Stimulated activated CD4-positive, alpha-beta T cell treated with anti-CD3 and anti-CD28 coated beads, Interleukin-12 subunit alpha, Interleukin-12 subunit beta, amount 100 ng/mL, for 24 hours (primary cell): ENCODE measurements at places on chromosomes 11 and 22.

DNA sequence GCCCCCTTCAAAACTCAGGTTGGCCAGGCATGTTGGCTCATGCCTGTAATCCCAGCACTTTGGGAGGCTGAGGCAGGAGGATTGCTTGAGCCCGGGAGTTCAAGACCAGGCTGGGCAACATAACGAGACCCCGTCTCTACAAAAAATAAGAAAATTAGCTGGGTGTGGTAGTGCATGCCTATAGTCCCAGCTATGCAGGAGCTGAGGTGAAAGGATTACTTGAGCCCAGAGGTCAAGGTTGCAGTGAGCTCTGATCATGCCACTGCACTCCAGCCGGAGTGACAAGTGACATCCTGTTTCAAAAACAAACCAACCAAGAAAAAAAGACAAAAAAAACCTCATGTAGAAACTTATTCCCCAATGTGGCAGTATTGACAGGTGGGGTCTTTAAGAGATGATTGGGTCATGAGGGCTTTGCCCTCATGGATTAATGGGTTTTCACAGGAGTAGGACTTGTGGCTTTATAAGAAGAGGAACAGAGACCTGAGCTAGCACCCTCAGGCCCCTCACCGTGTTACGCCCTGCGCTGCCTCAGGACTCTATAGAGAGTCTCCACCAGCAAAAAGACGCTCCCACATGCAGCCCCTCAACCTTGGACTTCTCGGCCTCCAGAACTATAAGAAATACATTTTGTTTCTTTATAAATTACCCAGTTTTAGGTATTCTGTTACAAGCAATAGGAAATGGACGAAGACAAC, 22.3 kb downstream of the LAYN start:
- DNase-seq = no peak

GRCh38 chr11:48095779-48096470, 115.6 kb downstream of the PTPRJ start:
- no peak for DNase-seq

DNA sequence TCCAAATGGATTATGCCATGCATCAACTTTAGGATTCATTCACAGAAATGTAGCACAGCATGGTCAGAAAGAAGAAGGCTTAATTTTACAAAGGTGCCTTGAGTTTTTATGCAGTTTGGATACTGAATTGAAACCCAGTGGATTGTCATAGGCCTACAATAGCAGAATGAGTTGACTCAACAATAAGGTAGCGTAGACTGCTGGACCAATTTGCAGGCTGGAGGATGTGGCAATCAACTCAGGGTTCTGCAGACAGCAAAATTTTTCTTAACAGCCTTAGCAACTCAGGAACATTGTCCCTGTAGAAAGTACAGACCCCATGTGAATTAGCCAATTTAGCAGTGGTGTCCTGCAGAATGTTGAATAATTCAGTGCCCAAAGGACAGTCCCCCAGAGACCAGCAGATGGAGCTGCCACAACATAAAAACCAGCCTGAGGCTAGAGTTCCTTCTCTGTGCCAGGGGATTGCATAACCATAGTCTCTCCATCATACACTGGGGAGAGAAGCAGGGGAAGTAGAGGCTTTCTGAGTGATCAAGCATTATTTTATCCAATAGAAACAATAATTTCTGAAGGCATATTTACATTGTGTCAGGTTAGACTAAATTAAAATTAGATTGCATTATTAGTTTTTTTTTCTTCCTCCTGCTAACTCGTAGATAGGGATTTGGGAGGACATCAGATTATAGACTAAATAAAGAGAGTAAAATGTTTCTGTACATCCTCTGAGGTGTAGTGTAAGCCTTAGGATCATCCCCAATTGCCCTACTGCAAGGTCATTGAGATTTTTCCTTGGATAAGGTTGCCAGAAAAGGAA, 20.3 kb upstream of the MRPL17 start:
- no peak for DNase-seq

GRCh38 chr11:75689863-75690609, 21.2 kb upstream of the MAP6 start:
- no peak for DNase-seq

- no peak for DNase-seq
Observed at GRCh38 chr11:66239998-66240780, 28.2 kb upstream of the RAB1B start.

- DNase-seq = no peak
Observed at GRCh38 chr11:133163463-133164419, 368.6 kb downstream of the OPCML start.

- no peak for DNase-seq
Observed at GRCh38 chr22:40279017-40279416, 67.3 kb upstream of the ADSL start.

- DNase-seq = no peak
Observed at GRCh38 chr22:42617155-42617983, 2.7 kb upstream of the POLDIP3 start.

GRCh38 chr22:33271390-33272161, 213.4 kb upstream of the SYN3 start:
- no peak for DNase-seq

- DNase-seq = no peak
Observed at GRCh38 chr11:112498701-112499100, 238.0 kb upstream of the PLET1 start.

- DNase-seq = no peak
Observed at GRCh38 chr11:11450744-11451362, 97.8 kb upstream of the CSNK2A3 start.

GRCh38 chr22:17748555-17749353, 25.5 kb downstream of the BID start:
- DNase-seq = no peak
